NCI-H2171 (cell line): ENCODE measurements at places on chromosomes 11 and 22.

GRCh38 chr22:19419464-19420178 lies 11.9 kb downstream of the HIRA start:
- peak; percentile 61 for DNase-seq

DNA sequence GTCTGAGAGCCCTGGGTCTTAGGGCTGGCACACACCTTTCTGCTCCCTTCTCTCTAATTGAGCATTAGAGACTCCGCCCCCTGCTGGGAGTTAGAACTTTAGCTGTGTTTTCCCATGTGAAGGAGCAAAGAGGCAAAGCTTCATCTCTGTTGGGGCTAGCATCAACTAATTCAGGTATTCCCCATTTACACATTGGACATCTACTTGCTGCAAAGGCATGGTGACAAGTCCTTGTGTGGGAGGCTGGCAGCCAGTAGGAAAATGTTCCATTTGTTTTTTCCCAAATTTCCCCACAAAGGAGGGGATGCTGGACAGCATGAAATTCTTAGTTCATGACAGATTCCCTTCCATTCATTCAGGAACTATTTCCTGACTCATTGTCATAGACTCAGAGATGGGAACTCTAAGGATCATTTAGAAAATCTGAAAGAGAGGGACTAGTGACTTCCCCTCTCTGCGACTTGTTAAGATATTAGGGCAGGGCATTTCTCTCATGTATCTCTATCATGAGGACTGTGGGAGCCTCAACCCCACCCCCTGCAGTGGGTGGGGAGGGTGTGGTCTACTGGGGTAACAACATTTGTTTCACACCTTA lies 3.6 kb downstream of the CD44 start:
- DNase-seq: no peak

DNA sequence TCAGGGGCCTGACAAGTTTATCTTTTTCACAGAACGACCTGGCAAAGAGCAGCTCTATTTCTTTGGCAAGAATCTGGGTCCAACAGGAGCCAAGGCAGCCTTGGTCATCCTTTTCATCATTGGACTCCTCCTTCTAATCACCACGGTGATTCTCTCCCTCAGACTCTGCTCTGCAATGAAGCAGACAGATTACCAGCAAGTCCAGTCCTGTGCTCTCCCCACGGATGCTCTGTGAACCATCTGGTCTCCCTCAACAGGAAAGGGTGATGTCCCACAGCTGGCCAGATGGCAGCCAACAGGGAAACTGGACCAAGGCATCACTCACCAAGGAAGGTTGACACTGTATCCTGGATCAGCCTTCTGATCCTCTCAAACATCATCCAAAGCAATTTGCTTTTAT lies 17.0 kb upstream of the PANX1 start:
- no peak for DNase-seq

GRCh38 chr11:57446055-57446454 lies 14.3 kb upstream of the RTN4RL2 start:
- no peak for DNase-seq

GRCh38 chr22:28771195-28771791 lies 1.2 kb upstream of the CCDC117 start:
- peak; percentile 79 for DNase-seq

DNA sequence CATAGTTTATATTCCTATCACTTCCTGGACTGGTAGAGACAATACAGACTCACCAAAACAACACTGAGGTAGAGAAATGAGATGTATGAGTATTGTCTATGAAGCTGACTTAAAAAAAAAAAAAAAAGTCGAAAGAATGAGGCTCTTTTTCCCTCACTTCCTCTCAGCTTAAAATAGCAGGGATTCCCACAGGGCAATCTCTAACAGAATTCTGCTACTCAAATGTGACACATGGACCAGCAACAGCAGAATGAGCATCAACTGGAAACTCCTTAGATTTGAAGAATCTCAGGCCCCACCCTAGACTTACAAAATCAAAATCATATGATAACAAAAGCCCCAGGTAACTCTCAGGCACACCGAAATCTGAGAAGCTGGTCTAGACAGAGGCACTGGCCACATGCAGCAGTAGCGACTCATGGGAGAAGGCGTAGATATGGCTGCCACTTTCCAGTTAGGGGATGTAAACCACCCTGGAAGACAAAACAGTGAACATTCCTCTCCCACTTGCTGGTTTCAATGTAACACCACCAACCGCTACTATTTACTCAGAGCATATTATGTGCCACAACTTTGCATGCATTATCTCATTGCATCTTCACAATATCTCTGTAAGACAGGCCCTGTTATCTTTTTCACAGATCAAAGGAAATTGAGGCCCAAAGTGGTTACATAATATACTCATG lies 128.0 kb downstream of the RBFOX2 start:
- no peak for DNase-seq

DNA sequence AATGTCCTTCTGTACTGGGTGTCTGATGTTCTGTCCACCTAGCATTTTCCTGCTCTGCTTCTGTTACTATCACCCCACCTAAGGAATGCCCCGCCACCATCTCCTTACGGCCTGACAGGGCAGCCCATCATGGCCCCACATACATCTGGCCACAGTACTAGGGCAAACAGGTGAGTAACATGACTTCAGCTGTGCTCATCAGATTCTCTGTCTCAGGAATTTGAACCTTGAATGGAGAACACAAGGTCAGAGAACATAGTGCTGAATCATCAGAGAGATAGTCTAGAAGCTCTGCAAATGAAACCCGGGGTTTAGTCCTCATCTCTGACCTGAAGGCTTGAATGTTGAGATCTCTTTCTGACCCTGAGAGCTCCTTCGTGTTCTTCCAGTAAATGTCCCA lies 32.4 kb downstream of the ZC3H12C start:
- no peak for DNase-seq

DNA sequence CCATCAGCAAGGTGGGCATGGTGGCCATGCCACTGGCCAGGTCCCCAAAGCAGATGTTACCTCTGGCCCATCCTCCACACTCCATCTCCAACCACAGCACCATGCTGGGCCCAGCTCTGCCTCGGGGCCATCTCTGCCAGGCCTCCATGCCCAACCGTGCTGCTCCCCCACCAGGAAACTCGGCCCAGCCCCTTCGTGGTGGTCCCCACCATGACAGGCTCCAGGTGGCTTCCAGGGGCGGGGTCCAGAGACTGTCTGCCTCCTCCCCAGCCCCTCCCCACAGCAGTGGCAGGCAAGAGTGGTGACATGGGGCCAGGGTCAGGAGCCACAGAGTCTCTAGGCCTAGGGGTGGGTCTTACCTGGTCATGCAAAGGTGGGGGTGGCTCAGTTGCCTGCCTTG lies 27.3 kb downstream of the OR10D3 start:
- no peak for DNase-seq

DNA sequence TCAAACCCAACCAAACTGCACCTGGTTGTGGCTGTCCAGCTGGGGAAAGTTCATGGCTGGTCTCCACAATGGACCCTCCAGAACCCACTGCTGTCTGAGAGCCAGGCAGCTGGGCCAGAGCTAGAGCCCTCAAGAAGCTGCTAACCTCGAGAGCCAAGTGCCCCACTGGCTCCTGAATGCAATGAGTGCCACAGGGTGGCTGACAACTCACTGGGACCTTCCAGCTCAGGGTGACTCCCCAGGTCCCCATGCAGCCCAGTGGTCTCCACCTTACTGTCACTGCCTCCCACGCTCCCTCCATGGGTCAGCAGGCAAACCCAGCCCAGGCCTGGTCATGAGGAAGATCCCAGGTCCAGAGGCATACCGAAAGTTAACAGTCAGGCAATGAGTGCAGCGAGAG lies 8.0 kb upstream of the CHST1 start:
- no peak for DNase-seq

DNA sequence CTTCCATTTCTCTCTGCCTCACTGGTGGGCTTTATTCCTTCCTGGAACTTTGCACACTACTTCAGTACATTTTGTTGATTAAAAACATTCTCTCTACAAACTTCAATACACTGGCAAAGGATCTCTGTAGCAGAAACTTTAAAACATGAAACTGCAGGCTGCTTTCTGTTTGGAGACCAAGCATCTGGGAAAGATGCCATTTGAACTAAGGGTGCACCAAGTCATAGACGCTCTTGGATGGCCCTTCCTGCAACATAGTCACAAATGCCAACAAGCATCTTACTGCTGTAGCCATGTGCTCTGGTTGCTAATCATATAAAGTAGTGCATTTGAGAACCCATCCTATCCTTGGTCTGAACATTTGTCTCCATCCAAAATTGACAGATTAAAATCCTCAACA lies 56.4 kb downstream of the SNX19 start:
- no peak for DNase-seq

- no peak for DNase-seq
Measured at GRCh38 chr11:107651672-107652071, 60.2 kb downstream of the SLN start.

DNA sequence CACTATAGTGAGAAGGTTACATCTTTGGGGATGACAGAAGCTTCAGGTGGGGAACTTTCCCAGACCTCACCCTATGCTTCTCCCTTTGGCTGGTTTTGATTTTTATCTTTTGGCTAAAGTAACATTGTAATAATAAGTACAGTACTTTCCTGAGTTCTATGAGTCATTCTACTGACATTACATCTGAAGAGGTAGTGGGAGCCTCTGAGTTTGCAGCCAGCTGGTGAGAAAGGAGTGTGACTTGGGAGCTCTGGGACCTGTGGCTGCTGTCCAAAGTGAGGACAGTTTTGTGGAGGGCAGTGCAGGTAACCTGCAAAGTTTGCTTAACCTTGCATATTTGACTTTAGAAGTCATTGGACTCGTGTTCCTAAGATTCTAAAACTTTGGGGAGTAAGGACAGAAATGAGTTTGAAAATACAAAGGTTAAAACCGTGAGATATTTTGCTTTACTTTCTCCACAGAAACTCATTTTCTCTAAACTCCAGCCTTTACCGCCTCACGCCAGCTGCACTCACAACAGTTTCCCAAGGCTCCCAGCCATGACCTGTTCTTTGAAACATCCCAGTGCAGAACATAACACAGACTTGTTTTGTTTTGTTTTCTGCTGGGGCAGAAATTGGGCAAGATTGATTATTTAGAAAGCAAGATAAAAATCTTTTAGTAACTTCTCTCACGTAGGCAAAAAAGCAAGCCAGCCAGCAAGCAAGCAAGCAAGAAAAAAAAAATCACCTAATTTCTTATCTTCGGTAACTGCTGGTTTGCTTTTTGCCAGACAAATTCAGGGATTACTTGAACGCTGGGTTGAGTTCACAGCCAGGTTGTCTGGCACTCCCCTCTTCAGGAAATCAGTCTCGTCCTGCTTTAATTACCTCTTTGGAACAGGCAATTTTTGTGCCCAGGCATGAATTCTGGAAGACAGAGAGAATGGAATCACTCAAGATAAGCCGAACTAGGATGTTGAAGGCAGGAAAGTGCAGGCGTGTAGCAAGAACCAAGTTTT lies 478.3 kb upstream of the ISX start:
- DNase-seq: no peak

GRCh38 chr11:6455070-6455469 lies 14.3 kb upstream of the HPX start:
- DNase-seq: no peak

GRCh38 chr11:4072668-4073285 lies 21.8 kb upstream of the RRM1 start:
- DNase-seq: peak; percentile 17

DNA sequence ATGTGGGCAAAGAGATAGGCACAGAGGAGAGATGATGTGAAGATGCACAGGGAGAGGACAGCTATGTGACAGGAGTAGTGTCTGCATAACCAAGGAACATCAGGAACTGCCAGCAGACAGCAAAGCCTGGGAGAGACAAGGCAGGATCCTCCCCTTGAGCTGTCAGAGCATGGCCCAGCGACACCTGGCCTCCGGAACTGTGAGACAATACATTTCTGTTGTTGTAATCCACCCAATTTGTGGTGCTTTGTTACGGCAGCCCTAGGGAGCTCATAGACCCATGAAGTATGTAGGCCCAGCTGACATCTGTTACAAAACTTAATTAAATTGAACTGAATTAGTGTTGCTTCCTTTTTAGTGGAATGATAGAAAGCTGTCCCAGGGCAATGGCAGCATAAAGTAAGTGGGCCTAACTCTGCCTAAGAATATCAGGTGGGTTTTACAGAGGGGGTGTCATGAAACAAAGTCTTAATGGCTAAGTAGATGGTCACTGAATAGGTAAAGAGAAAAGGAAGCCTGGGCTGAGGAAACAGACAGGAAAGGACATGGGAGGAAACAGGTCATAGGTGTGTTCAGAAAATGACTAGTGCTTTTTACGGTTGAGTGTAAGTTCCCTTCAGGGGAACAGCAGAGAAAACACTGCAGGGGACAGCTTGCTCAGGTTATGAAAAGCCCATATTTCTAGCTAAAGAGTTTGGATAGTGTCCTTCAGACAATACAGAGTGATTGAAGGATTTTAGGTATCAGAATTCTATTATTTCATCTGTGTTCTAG lies 24.8 kb downstream of the RASSF10 start:
- no peak for DNase-seq

- no peak for DNase-seq
Measured at GRCh38 chr22:44599500-44600140, 101.6 kb upstream of the RTL6 start.

- no peak for DNase-seq
Measured at GRCh38 chr11:69840371-69841169, 21.4 kb upstream of the FGF3 start.

DNA sequence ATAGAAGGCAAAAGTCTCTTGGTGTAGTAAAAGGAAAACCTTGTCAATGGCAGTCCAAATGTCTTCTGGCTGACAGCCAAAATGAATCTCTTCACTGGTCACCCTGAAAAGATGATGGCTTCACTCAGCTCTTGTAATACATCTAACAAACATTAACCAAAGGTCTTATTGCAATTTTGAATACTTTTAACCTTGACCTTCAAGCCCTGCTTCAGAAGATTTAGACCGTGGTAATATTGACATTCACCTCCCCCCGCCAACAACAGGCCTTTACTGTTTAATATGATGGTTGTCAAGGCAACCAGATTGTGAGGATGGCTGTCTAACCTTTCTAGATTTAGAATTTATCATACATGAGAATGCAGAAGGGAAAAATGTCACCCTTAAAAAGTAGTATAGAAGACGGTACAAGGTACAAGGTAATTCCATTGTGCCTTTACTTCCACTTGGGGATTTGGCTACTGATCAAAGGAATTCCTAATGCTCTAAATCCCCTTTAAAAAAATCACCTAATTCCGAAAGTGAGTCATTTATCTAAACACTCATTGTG lies 342.3 kb downstream of the LARGE1 start:
- DNase-seq: no peak

- DNase-seq: no peak
Measured at GRCh38 chr11:34381775-34382174, 24.0 kb upstream of the ABTB2 start.
